ENCODE measurements at places on chromosomes 5 and 9.

DNA sequence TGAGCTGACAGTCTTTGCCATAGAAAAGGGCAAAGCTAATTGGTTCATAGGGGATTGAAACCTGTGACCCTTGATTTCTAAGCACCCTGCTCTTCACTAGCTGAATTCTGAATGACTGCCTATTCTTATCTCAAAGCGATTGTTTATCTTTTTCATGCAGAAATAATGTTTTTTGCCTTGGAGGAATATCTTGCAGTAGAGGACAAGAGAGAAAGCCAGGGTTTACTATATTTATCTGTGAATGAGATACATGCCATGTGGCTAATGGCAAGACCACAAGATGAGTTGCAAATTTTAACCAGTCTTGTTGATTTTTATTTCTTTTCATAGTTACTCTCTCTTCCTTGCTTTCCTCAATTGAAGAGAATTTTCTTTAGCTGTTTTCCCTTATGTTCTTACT, 185.0 kb downstream of the CNTLN start:
- no peak for DNase-seq

- DNase-seq = no peak
Observed at GRCh38 chr5:95403996-95404395, 12.8 kb downstream of the FAM81B start.

DNA sequence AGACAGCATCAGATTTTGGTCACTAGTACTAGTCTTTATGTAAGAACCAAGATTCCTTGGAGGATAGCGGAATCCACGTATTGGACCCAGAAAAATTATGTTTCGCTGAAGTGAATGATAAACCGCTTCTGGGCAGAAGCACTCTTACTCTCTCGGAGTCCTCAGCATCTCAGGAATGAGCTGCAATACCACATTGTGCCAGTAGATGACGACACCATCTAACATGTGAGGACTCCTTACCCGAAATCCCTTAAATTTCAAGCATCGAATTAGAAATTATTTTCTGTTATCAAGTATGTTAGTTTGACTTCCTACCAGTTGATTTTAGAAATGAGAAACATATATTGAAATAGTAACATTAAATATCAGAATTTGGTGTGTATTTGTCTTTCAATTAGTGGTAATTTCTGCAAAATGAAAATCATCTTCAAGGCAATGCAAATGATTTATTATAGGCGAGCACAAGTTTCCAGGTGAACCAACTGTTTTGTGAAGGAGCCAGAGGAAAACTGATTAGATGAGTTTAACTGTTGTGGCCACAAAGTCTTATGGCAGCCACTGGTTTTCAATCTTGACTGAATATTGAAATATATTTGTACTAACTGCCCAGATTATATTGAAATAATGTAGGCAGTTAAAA, 66.0 kb upstream of the CAMK4 start:
- peak; percentile 84 for DNase-seq

DNA sequence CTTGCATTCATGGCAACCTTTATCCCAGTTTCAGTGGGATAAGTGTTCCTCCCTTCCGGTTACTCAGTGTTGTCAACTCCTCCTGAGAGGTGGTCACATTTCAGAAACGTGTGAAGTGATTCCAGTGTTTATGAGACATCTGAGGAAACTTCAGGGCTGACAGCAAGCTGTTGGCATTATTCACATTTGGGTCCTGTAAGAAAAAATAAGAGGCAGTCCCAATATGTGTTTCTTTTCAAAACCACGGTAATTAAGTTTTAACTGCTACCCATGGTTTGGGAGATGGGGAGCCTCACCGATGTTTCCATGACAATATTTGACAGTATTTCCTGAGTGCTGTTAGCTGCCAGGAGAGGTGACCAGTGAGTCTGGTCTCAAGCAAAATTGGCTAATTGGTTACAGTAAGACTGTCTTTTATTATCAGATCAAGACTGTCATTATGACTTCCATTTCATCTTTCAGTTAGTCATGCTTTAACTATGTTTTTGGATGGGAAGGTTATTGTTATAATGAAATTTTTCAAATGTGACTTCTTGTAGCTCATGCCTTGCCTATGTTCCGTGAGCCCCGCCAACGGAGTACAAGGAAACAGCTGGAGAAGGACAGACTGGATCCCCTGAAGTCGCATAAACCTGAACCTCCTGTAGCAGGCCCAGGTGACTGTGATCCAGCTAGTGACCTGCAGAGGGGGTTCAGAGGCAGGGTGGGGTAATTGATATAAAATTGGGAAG, 115.3 kb downstream of the GDNF start:
- DNase-seq = no peak

DNA sequence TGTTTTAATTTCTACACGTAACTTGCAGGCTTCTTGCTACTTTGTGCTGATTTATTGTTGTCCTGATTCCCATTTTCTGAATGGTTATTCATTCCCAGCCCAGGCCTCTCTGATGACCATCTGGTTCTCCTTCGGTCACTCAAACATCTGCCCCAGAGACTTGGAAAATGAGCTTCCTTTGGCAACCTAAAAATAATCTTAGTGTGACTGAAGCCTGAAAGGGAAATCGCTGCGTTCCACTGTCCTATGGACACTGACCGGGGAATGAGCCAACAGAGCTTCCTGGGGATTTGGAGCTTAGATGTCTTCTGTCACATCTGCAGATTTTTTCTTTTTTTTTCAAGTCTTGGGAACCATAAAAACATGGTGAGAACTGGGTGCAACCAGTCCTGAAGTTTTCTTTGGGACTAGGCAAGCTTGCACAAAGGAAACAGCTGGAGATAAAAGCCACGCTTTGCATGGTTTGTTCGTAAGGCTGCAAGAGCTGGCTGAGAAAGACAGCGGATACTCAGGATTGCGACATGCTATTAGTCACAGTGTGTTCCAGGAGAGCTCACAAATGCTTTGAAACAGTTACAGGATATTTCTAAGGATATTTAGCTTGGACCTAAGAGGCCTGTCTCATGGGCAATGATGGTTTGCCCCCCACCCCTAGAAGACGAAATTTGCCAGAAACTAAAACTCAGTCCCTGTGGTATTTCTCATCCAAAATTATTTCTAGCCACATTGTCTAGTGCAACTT, 146.2 kb downstream of the GOLPH3 start:
- no peak for DNase-seq

GRCh38 chr9:137552022-137552768, 516 bp downstream of the MRPL41 start:
- no peak for DNase-seq

DNA sequence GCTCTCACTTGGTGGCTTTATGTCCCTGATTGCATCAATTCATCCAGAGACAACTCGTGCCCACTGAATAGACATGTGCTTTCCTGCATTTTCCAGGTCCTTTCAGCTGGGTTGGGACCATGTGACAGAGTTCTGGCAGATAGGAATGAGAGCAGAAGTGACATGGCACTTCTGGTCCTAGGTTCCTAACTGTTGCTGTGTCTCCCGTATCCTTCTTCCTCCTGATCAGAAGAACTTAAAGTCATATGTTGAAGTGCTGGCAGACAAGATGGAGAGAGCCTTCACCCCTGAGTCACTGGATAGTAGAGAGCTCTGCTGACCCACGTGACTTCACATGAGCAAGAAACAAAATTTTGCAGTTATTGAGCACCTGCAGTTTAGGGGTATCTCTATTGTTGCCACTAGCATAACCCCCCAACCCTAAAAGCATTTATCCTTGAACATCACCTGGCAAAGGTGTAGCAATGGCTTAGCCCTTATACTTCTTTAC, 80.0 kb downstream of the NREP start:
- DNase-seq = no peak

DNA sequence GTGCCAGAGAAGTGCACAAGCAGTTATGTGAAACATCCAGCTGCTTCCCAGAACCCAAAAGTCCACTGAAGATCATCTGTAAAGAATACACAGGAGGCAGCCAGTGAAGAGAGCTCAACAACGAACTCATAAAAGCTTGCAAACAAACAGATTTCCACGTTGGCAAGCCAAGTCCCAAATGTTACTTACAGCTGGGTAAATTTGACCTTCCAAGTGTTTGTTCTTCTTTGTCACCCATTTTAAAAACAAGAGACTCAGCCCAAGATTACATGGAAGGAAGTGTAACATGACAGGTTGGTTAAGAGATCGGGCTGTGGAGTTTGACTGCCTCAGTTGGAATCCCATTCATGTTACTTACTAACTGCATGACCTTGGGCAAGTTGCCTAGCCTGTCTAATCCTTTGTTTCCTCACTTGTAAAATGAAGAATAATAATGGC, 174.9 kb upstream of the PAPPA start:
- no peak for DNase-seq

DNA sequence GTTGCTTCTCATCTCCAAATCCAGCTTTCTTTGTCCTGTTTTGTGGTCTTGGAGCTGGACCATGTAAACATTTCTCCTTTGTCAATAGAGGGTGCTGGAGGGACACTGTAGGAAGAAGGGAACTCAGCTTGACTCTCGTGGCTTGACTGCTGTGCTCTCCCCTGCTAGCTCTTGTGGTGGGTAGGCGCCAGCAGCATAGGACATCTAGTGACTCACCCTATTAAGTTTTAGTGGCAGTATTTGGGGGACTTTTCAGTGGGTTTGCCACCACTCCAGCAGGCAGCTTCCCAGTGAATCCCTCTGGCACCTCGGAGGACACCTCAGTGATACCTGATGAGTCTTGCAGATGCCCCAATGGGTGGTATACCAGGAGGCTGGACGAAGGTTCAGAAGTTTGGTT, 97.8 kb downstream of the TSSK1B start:
- DNase-seq = peak; percentile 29

- DNase-seq = no peak
Observed at GRCh38 chr5:168865968-168866367, 286.8 kb upstream of the PANK3 start.

- no peak for DNase-seq
Observed at GRCh38 chr5:434443-435146, 8.4 kb upstream of the EXOC3 start.

DNA sequence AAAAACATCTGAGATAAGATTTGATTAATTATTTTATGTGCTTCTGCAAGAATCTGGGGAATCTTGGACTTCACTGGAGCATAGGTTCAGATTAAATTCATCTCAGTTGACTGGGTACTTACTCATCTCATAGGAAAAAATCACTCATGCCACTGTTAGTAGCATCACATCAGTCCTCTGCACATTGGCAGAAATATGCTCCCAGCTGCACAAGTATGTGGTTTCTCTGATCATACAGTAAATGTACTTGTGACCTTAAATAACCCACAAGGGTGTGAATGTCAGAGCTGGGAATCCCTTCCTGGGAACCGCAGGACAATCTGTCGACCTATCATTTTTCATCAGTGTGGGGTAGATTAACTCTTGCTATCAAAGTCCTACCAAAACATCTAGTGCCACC, 203.7 kb upstream of the SLC24A2 start:
- DNase-seq = peak; percentile 34

DNA sequence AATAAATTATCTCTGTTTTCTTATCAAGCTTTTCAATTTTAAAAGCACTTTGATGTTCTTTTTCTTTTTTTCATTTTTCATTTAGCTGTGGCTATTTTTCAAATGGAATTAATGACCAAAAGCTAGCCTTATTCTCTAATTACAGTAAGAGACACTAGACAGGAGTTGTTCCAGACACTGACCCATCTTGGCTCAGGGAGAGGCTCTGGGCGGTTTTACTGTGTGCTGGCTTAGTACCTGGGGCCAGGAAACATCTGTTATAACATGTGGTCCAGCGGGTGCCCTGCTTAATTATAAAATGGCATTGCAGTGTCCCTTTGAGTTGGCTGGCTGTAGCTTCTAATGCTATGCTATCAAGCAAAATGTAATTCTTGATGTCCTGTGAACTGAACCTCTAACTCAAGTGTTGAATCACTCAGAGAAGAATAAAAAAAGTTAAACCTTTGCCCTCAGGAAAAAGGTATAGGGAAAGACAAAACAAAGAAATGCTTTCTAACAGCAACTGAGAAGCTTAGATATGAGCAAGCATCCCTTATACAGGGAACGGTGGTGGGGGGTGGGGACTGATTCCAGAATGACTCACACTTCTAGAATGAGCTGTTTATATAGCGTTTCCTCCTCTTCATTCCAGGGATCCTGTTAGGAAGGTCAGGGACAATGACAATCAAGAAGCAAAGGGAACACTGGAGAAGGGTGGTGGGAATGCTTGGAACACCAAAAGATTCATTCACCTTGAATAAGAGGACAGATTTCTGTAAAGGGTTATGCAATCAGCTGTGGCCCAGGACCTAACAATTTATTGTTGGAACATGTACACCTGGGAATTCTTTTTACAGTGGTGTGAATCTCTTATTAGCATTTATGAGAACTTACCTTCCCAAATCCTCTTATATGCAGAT, 58.7 kb upstream of the NFIB start:
- no peak for DNase-seq

- DNase-seq = no peak
Observed at GRCh38 chr9:35279946-35280345, 118.1 kb downstream of the UNC13B start.

- DNase-seq = no peak
Observed at GRCh38 chr5:68444048-68444447, 228.5 kb downstream of the PIK3R1 start.

- DNase-seq = no peak
Observed at GRCh38 chr5:57466544-57466943, 16.1 kb downstream of the ACTBL2 start.

- no peak for DNase-seq
Observed at GRCh38 chr9:81539317-81539716, 150.0 kb downstream of the TLE1 start.

GRCh38 chr9:81244631-81245030, 444.7 kb downstream of the TLE1 start:
- DNase-seq = no peak

DNA sequence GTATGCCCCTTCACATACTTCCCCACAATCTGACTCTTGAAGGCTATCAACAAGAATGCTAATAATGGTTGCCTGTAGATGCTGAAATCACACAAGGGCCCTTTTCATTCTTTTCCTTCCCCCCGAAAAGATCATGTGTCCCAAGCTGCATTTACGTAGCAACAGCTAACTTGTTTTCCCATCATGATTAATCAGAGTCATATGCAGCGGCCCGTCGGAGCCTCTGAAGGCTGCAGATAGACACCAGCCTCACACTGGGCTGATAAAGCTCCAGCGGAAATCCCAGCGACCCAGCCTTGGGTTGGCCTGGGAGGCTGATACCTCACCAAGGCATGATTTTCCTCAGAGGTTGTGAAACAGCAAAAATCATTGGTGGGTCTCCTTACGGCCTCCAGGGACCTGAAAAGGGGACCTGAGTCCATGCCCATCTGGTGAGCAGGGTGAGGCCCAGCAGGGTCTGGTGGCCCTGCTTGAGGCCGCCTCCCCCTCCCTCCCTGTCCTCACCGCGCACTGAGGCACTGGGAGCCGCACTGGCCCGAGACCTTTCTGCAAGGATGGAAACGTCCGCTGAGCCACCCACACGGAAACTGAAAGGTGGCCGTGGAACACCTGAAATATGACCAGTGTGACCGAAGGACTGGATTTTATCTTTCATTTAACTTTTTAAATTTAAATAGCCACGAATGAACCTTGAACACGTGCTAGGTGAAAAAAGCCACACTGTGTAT, 114.2 kb upstream of the PHYKPL start:
- no peak for DNase-seq

DNA sequence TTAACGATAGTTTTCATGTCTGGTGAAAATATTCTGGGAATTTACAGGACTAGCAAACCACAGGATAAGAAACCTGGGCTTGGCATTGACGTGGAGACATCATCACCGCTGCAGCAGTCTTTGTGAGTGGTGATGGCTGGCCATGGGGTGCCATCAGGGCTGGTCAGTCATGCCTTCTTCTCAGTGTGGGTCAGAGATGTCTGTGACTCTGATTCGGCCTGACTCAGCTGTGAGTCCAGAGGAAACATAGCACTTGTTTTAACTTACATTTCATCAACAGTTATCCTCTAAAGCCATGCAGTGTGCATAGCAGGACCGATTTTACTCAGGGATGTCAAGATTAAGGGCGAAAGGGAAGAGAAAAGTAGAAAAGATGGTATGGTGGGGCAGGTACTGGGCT, 33.2 kb upstream of the CYFIP2 start:
- no peak for DNase-seq
